ENCODE measurements at places on chromosomes 12 and 14. TPM values are rescaled to one million over a fixed set of nuclear protein-coding genes. Genes with fewer than 3 reads are reported as not detected.

DNA sequence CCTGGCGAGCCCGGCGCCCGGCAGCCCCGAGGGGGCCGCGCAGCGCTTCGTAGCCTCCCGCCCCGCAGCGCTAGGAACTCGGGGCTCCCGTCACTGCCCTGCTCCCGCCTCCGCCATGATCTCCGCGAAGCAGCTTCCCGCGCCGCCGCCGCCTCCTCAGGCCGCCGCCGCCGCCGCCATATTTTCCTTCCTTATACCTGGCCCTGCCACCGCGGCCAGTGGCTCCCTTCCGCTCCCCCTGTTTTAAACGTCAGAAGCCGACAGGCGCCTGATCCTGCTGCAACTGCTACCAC lies 286 bp downstream of the PPP4R3A start:
- H3K36me3 ChIP-seq, result no peaks in the 10 kb centered on the region
- H3K27ac ChIP-seq, result peak overlapping the region; percentile 99
- H3K4me1 ChIP-seq, result peaks cover 9% of the 10 kb centered on the region
- H3K27me3 ChIP-seq, result no peaks in the 10 kb centered on the region
- H3K4me3 ChIP-seq, result peak overlapping the region; percentile 87

- no peaks in the 10 kb centered on the region for H3K27me3 ChIP-seq
- no peaks in the 10 kb centered on the region for H3K36me3 ChIP-seq
- no peak overlapping the region for H3K27ac ChIP-seq
- no peaks in the 10 kb centered on the region for H3K4me1 ChIP-seq
- no peak overlapping the region for H3K4me3 ChIP-seq
These were observed 29.9 kb downstream of the HSPB8 start for GRCh38 chr12:119208626-119209061.

DNA sequence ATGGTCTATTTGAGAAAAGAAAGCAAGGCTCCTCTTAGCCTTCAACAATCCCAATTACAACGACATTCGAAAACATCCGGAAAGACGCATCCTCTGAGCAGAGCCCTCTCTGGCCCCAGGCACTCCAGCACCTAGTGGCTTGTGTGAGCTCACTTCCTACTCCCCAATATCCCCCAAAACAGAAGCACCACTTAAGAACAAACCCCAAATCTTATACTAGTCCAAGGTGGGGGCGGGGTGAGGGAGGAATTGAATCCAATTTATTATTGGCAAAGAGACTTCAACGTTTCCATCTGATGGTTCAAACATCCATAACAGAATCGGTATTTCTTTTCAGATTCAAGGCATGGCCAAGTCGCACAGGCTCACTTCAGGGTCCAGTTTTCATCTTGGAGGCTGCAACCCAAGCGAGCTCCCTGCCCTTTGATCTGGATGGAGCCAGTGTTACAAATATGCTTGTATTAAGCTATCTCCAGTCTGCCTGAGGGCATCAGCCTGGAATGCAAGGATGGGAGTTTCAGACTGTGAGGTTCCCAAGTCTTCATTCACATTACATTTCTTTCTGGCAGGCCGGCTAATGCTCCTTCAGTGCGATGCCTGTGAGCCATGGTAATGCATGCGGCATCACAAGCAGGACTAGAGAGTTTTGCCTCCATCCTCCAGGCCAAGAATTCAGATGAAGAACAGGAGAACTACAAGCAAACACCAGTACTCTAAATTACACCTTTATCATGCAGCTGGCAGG lies 132.5 kb upstream of the FOXN3 start:
- no peak overlapping the region for H3K27ac ChIP-seq
- DNase-seq, result no peak
- no peaks in the 10 kb centered on the region for H3K36me3 ChIP-seq
- no peaks in the 10 kb centered on the region for H3K27me3 ChIP-seq

DNA sequence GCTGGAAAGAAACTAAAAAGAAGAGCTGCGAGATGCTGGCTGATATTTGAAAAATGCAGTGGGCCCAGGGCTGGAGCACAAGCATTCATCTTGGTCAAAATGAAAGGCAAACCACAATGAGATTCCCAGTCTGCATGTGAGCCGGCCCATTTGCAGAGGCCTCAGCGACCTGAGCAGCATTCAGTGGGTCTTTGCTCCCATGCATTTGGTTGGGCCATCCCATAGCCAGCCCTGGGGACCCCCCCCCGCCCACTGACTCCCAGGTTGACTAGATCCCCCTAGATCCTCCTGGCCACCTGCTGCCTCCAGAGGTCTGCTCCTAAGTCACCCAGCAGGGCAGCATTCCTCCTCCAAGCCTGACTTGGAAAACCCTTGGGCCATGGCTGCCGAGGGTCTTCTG lies 59.8 kb downstream of the PRMT8 start:
- no peak overlapping the region for H3K4me3 ChIP-seq
- no peaks in the 10 kb centered on the region for H3K36me3 ChIP-seq
- no peak overlapping the region for H3K27ac ChIP-seq
- no peak for DNase-seq
- H3K27me3 ChIP-seq, result peaks cover 15% of the 10 kb centered on the region
- no peaks in the 10 kb centered on the region for H3K4me1 ChIP-seq

DNA sequence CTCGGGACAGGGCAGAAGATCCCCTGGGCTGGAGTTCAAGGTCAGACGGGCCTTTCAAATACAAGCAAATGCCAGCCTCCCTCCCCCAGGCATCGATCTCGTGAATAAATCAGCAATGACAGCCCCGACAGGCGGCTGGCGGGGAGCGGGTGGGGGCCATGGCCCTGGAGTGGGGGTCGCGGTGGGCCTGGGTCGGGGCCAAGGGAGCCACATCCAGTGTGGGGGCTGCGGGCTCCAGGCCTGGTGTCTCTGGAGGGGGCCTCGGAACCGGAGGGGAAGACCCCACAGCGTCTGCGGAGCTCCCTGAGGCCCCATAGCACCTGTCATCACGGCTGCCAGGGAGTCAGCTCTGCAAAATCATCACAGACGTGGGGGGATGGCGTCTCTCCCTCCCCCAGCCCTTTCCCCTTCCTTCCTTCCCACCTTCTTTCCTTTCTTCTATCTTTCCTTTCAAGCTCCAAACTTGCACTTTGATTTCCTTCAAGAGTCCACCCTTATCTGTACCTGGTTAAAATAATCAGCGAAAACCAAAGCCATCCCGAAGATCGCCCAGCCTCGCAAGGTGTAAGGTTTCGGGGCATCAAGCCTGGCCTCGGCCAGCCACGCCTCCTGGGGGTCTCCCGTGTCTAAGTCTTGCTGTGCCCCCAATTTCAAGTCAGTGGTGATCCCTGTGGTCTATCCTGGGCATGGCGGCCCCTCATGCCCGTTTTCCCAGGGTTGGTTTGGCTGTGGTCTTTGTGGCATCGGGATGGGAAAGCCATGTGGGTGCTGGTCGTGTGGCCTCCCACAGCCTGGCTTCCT lies 92.1 kb downstream of the NOC4L start:
- no peaks in the 10 kb centered on the region for H3K4me1 ChIP-seq
- no peak overlapping the region for H3K4me3 ChIP-seq
- no peak for DNase-seq
- H3K27me3 ChIP-seq, result no peaks in the 10 kb centered on the region
- H3K27ac ChIP-seq, result no peak overlapping the region

DNA sequence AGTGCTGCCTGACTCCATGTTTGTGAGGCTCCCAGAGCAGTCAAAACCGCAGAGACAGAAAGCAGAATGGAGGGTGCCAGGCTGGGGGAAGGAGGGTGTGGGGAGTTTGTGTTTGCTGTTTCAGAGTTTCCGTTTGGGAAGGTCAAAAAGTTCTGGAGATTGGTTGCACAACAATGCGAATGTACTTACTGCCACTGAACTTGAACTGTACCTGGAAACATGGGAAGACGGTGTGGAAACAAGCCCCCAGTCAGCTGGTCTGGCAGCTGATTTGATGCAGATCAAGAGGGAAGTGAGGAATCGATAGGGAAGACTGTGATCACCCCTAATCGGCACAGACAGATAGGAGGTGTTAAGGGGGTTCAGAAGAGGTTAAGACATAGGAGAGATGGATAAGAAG lies 35.3 kb upstream of the INF2 start:
- no peak overlapping the region for H3K4me3 ChIP-seq
- peak; percentile 10 for DNase-seq
- H3K27ac ChIP-seq, result no peak overlapping the region
- H3K36me3 ChIP-seq, result no peaks in the 10 kb centered on the region

Gene TMTC1
- 14.0 TPM for total RNA-seq
